Bronchus fibroblast of lung (primary cell): ENCODE measurements at places on chromosomes 7 and 10. TPM values are rescaled to one million over a fixed set of nuclear protein-coding genes. Genes with fewer than 3 reads are reported as not detected.

The KNDC1 gene
- total RNA-seq, result 0.15 and 0.17 TPM in 2 replicates

The CYP3A7 gene
- 0.34 TPM in 1 of 2 replicates, not detected in the other for total RNA-seq

The DGKI gene
- 1.2 TPM in 2 replicates for total RNA-seq

The STOX1 gene
- under 0.01 and 0.15 TPM in 2 replicates for total RNA-seq

The CHN2 gene
- total RNA-seq, result under 0.01 TPM in 1 of 2 replicates, not detected in the other

The LRRC17 gene
- 75.3 and 76.6 TPM in 2 replicates for total RNA-seq

The MSMB gene
- total RNA-seq, result not detected in 2 replicates

The CRPPA gene
- total RNA-seq, result 0.74 and 1.0 TPM in 2 replicates

The BRI3 gene
- total RNA-seq, result 34.5 and 35.1 TPM in 2 replicates

The ATRNL1 gene
- total RNA-seq, result 1.0 and 1.6 TPM in 2 replicates

The UNCX gene
- not detected in 2 replicates for total RNA-seq

The ZPBP gene
- total RNA-seq, result not detected in 2 replicates

The LHFPL3 gene
- not detected in 2 replicates for total RNA-seq

The NEUROD6 gene
- total RNA-seq, result not detected in 2 replicates

The PITX3 gene
- total RNA-seq, result not detected in 2 replicates

The STAG3 gene
- 0.84 and 1.8 TPM in 2 replicates for total RNA-seq

The CFAP70 gene
- under 0.01 and 0.34 TPM in 2 replicates for total RNA-seq

The BTAF1 gene
- 12.8 and 16.3 TPM in 2 replicates for total RNA-seq

The TRIL gene
- total RNA-seq, result 0.45 and 0.84 TPM in 2 replicates

The LGI1 gene
- not detected in 2 replicates for total RNA-seq

The ADRB1 gene
- under 0.01 and 0.17 TPM in 2 replicates for total RNA-seq

The KCNIP2 gene
- total RNA-seq, result under 0.01 and 0.17 TPM in 2 replicates

The ABCB4 gene
- total RNA-seq, result 0.15 and 0.17 TPM in 2 replicates

The CTNNA3 gene
- not detected in 2 replicates for total RNA-seq

The SRRM3 gene
- total RNA-seq, result 1.3 and 1.8 TPM in 2 replicates

The C7orf33 gene
- not detected in 2 replicates for total RNA-seq
